ENCODE measurements at places on chromosomes 5 and 9.

- no peak for DNase-seq
Observed at GRCh38 chr5:148969291-148969690, 93.6 kb downstream of the SH3TC2 start.

GRCh38 chr5:61030163-61030482 is 85.1 kb downstream of the NDUFAF2 start:
- no peak for DNase-seq

GRCh38 chr9:94916956-94917355 is 190.5 kb downstream of the AOPEP start:
- no peak for DNase-seq

- no peak for DNase-seq
Observed at GRCh38 chr5:98795243-98795642, 21.8 kb downstream of the RGMB start.

DNA sequence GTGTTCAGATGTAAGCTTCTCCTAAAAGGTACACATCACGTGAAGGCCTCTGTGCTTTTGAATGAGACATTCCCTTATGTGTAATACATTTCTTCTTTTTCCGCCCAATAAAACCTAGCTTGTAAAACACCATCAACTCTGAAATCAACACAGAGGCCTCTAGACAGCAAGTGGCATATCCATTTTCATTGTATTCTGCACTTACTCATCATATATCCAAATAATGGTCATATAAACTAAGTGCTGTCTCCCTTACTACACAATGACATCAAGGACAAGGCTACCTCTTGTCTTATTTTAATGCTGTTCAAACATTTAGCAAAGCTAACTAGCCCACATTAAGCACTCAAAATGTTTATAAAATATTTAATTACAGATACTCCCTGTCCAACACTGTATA is 108.5 kb downstream of the ELAVL2 start:
- no peak for DNase-seq

- no peak for DNase-seq
Observed at GRCh38 chr5:159640446-159640845, 275.8 kb upstream of the ADRA1B start.

All from suppressor macrophage treated with lipopolysaccharide for 4 hours (primary cell).